ENCODE measurements at places on chromosomes 3 and 15.

GRCh38 chr15:56019819-56020486 lies 26.5 kb upstream of the NEDD4 start:
- DNase-seq = no peak

- no peak for DNase-seq
Measured at GRCh38 chr3:160400702-160401150, 1.3 kb downstream of the SMC4 start.

GRCh38 chr3:143127801-143128200 lies 8.2 kb downstream of the CHST2 start:
- DNase-seq = no peak

DNA sequence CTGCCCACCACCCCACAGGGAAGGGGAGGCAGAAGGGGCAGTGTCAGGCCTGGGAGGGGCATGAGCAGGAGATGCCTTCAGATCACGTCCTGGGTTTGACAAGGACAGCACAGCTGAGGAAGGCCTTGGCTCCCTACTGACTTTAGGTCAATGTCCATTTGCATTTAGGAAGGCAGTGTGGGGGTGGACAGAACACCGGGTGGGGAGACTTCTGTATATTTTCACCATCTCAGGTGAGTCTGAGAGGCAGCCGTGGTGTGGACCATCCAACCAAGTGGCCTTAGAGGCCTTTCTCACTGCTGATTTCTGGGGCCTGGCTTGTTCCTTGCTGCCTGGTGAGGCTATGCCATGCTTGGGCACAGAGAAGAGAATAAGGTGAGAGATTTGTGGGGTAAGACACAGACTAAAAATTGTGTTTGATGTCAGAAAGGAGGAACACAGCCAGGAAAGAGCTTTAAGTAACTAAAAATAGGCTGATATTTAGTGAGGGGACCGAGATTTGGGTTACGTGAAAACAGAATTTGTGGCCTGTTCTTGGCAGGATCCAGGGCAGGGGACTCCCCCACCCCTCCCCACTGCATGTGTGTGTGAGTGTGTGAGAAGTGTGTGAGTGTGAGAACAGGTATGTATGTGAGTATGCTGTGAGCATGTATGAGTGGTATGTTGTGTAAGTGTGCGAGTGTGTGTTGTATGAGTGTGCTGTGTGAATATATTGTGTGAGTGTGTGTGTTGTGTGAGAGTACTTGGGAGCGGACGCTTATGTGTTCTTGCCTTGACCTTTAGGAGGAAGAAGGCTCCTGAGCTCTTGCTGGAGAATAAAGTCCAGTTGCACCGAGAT lies 11.8 kb upstream of the PLA2G4E start:
- DNase-seq = no peak

DNA sequence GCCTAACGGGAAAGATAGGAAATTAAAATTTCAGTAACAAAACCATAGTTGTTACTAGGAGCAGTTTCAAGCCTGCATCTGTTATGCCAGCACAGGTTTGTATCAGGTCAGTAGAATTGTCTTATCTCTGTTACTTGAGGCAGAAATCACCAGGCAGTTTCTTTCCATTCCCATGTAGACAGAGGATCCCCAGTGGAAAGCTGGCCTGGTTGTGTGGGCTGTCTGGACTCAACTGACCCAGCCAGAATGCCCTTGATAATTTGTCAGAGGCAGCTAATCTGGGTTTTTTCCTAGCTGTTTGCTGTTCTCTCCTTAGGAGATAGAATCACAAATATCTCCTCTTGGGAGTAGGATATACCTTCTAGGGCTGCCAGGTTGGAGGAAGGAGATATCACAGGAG lies 1044.7 kb downstream of the IGSF11 start:
- no peak for DNase-seq

GRCh38 chr3:115071166-115071565 lies 75.9 kb downstream of the ZBTB20 start:
- DNase-seq = no peak

GRCh38 chr3:162777118-162777517 lies 1280.5 kb downstream of the OTOL1 start:
- no peak for DNase-seq

- peak; percentile 70 for DNase-seq
Measured at GRCh38 chr3:150073031-150073430, 102.3 kb upstream of the PFN2 start.

- no peak for DNase-seq
Measured at GRCh38 chr3:31521468-31521867, 11.3 kb upstream of the STT3B start.

GRCh38 chr15:36331531-36332275 lies 247.7 kb upstream of the CDIN1 start:
- DNase-seq = peak; percentile 53

DNA sequence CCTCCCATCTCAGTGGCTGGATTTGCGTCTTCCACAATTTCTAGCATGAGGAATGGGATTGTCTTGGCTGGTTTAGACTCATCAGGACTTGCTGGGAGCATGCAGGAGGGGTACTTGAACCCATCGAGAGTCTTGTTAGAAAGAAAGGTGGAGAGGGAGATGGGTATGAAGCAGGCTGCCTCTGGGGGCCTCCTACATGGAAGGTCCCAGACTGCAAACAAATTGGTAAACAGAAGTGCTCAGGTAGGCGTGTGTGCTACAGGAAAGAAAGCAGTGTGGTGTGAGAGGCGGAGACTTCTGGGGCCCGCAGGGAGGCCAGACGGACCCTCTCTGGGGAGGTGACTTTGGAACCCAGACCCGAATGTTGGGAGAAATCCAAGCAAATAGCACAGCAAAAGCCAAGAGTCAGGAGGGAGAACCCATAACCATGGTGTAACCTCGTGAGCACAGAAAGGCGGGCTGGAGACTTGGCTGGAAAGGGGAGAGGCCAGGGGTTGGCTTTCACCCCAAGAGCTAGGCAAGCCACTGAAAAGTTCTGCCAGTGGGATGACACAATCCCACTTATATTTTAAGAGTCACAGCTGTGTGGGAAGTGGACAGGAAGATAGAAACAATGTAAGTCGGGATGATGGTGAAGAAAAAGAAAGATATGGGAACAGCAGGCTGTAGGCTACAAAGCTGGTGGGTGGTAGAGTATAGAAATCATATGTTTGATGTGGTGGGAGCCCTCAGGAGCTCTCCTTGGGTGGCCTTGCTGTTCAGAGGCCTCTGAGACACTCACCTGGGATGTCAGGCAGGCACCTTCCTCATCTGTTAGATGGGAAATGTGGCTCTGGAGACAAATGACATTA lies 130.1 kb upstream of the PRR20G start:
- no peak for DNase-seq

DNA sequence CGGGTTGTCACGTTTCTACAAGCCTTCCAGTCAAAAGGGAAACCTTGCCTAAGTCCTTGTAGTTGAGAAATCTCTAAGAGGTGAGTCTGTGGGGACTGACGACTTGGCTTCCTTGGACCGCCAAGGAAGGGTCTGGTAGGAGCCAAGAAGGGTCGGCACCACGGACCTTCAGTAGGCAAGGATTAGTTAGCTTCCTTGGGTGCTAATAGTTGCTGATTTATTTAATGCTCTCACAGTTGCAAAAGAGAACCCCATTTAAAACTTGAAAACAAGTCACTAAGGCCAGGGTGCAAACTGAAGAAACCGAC lies 361 bp upstream of the LCMT2 start:
- DNase-seq = no peak

DNA sequence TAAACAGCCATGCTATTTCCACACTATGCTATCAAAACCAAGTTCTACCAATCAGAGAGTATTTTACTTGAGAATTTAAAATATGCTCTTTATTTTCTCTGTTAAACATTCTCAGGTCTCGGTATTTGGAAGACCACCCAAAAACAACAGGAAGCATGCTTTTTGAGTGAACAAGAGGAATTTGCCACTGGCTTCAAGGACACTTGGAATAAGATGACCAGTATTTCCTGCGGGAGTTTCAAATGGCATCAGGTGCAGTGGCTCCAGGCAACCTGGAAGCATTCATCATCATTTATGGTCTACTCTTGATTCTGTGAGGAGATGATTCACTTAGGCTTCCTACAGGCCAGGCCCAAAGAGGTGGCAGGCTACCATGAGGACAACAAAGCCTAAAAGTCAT lies 305.7 kb upstream of the ATP11B start:
- peak; percentile 31 for DNase-seq

- peak; percentile 35 for DNase-seq
Measured at GRCh38 chr15:70147178-70147760, 49.6 kb upstream of the TLE3 start.

DNA sequence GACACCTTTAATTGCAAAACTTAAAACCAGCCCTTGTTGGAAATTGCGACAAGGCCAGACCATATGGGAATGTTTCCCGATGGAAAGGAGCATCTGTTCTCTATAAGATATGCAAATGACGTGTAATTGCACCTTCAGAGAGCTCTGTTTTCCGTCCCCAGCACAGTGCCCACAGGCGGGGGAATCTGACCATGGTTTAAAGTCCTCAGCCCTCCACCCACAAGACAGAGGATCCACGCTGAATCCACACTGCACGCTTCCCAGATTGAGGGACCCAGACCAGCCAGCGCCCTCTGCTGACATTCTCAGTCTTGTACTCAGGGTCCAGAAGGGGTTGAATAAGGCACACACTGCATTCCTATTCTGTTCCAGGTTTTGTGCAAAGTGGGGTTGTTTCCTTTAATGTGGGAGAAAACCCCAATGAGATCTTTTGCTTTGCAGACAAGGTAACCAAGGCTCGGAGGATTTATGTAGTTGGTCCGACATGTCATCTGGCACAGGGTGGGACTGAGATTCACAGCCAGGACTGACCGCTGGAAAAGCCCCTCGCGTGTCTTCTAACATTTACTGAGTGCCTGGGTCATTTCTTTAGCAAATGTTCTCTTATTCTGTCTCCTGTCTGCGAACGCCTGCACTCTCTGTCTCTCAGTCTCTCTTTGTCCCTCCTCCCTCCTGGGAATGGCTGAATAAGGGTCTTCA lies 36.8 kb upstream of the KLHL25 start:
- DNase-seq = peak; percentile 58

GRCh38 chr3:29268651-29269050 lies 12.2 kb upstream of the RBMS3 start:
- no peak for DNase-seq

DNA sequence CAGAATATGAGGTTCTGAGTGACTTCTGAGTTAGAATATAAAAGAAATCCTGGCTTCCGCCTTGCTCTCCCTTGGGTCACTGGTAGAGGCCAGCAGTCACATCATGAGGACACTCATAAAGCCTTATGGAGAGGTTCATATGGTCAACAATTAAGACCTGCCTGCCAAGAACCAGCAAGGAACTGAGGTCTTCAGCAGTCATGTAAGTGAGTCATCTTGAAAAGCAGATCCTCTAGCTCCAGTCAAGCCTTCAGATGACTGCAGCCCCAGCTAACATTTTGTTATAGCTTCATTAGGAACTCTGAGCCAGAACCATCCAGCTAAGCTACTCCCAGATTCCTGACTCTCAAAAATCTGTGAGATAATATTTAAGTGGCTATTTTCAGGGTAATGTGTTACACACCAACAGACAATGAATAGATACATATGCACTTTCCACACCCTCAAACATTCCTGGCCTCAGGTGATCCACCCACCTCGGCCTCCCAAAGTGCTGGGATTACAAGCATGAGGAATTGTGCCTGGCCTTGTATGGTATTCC lies 447.2 kb downstream of the SHQ1 start:
- peak; percentile 18 for DNase-seq

DNA sequence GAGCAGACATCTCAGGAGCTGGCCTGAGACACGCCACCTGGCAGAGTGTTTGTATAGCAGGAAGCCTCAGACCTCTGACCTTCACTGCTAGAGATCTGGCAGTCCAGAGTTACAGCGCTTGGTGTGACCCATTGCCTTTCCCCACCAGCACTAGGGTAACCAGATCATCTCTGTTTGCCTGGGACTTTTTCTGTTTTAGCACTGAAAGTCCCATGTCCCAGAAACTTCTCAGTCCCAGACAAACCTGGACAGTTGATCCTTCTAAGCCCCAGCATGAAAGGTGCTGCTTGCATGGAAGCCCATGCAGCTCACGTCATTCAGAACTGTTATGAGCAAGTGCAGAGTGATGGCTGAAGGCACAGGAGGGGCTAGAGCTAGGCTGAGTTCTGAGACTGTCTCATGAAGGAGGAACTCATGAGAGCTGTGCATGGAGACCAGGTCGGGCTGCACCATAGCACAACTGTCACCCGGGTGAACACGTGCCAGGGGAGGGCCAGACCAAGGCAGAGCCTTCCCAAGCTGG lies 18.2 kb upstream of the AHSG start:
- DNase-seq = no peak

- DNase-seq = no peak
Measured at GRCh38 chr3:16770792-16771191, 114.0 kb upstream of the PLCL2 start.

- no peak for DNase-seq
Measured at GRCh38 chr3:50385754-50386153, 26.4 kb upstream of the TMEM115 start.

GRCh38 chr15:61047783-61048182 lies 181.3 kb downstream of the RORA start:
- no peak for DNase-seq

DNA sequence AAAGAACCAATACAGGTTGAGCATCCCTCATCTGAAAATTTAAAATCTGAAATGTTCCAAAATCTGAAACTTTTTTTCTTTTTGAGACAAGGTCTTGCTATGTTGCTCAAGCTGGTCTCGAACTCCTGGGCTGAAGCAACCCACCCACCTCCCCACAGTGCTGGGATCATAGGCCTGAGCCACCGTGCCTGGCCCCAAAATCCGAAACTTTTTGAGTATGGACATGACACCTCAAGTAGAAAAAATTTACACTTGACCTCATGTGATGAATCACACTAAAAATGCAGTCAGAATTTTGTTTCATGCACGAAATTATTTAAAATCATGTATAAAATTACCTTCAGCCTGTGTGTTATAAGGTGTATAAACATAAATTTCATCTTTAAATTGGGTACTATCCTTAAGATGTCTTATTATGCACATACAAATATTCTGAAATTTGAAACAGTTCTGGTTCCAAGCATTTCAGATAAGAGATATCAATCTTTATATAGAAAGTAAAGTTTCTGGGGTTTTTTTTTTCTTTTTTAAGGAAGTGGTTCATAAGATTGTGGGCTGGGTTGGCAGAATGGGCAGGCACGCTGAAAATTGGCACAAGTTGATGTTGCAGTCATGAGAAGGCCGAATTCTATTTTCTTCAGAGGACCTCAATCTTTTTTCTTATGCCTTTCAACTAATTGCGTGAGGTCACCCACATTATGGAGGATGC lies 72.5 kb downstream of the SPRED1 start:
- DNase-seq = no peak

DNA sequence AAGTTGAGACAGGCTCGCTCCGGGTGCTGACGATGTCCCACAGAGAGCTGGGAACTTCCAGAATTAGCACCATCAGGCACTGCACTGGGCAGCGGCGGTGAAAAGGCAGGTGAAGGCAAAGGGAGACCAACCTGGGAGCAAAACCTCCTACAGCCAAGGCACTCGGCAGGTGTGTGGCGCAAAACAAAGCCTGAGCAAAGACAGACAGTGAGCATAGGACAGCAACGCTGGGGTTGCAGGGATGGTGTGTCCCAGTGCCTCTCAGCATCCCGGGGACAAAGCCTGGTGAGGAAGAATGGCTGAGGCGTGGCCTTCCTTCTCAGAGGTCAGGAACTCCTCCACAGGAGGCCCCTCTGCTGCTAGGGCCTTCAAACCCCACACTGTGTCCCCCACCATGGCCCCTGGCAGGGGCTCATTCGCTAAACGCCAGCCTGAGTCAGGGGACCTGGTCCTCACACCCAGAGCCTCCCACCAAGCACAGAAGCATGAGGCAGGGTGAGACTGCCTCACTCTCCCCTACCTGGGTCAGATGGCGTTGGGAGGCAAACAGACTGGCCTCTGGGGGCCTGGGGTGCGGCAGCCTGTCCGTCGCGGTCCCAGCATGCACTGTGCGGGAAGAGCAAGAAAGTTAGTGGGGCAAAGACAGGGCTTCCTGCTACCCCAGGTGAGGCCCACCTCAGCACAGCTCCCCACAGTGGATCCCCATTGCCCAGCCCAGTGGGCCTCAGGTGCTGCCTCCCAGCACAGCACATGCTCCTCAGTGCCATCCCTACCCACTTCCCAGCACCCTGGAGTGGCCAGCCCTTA lies 44.1 kb upstream of the LINGO1 start:
- no peak for DNase-seq
